ENCODE measurements at places on chromosomes 16 and 17. TPM values are rescaled to one million over a fixed set of nuclear protein-coding genes. Genes with fewer than 3 reads are reported as not detected.

GRCh38 chr16:30515275-30515674 lies 11.1 kb downstream of the ZNF768 start:
- no peak overlapping the region for H3K4me3 ChIP-seq
- no peaks in the 10 kb centered on the region for H3K4me1 ChIP-seq
- no peaks in the 10 kb centered on the region for H3K36me3 ChIP-seq
- DNase-seq: no peak

- no peak overlapping the region for H3K27ac ChIP-seq
- H3K27me3 ChIP-seq: no peaks in the 10 kb centered on the region
- no peaks in the 10 kb centered on the region for H3K36me3 ChIP-seq
- DNase-seq: peak; percentile 76
Measured at GRCh38 chr17:77280304-77281121, 139.7 kb downstream of the SEC14L1 start.

- DNase-seq: no peak
- H3K27ac ChIP-seq: no peak overlapping the region
- no peak overlapping the region for H3K4me3 ChIP-seq
- no peaks in the 10 kb centered on the region for H3K27me3 ChIP-seq
Measured at GRCh38 chr17:77264617-77265230, 124.0 kb downstream of the SEC14L1 start.

- H3K27ac ChIP-seq: no peak overlapping the region
- H3K36me3 ChIP-seq: no peaks in the 10 kb centered on the region
- H3K4me3 ChIP-seq: no peak overlapping the region
- no peak for DNase-seq
- H3K27me3 ChIP-seq: no peaks in the 10 kb centered on the region
- no peaks in the 10 kb centered on the region for H3K4me1 ChIP-seq
Measured at GRCh38 chr16:27052007-27052406, 14.7 kb upstream of the C16orf82 start.

DNA sequence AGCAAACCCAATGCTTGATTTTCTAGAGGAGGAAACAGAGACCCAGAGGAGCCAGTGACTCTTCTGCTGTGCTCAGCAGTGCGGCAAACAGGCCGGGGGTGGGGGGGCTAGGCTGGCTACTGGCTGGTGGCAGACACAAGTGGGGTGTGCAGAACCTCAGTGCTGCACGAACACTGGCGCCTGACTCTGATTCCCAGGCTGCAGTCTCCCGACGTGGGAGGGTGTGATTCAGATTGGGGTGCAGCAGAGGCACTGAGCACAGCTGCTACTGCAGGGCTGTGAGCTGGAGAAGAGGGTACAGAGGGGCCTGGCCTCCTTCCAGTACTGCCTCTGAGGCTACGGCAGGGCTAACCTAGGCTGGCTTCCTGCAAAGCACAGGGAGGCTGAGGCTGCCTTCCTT lies 8.1 kb downstream of the RPL19 start:
- no peaks in the 10 kb centered on the region for H3K27me3 ChIP-seq
- DNase-seq: no peak

DNA sequence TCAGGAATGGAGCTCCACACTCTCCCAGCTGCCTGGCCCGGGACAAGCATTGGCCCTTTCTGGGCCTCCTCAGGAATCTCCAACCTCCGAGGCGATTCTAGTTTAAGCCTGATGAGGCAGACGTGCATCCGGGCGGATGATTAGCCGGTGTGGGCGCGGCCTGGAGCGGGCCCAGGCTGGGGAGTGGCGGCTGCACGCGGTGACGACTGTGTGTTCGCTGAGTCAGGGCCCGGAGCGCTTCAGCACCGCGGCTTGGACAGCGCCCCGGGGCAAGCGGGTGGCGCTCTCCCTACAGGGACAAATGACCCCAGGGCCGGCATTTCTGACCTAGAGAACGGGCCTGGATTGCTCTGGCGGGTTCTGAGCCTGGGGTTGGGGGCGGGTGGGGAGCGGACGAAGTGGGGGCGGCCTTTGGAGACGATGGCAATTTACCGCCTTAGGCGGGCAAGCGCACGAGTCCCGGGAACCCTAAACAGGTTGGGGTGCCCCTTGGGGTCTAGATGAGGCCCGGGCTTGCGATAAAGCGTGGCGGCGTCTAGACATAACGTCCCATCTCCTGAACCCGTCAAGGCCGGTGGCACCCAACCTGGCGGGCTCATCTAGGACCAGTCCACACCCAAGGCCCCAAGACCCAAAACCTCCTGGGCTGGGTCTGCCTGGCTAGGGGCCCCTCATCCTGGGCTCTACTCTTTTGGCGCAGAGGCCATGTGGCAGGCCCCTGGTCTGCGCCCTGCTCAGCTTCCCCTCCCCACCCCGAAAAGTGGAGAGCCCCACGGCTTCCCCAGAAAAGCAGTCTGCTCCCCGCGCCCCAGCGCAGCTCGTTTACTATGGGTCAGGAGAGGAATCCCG lies 22.3 kb upstream of the ZNHIT3 start:
- H3K36me3 ChIP-seq: no peaks in the 10 kb centered on the region
- H3K27ac ChIP-seq: no peak overlapping the region
- DNase-seq: peak; percentile 55
- no peak overlapping the region for H3K4me3 ChIP-seq
- no peaks in the 10 kb centered on the region for H3K4me1 ChIP-seq

GRCh38 chr17:70024253-70024652 lies 50.8 kb upstream of the KCNJ16 start:
- peaks cover 12% of the 10 kb centered on the region for H3K4me1 ChIP-seq
- no peak overlapping the region for H3K4me3 ChIP-seq
- H3K27me3 ChIP-seq: no peaks in the 10 kb centered on the region
- H3K36me3 ChIP-seq: no peaks in the 10 kb centered on the region
- DNase-seq: no peak

The COPRS gene
- total RNA-seq: 156 TPM

The RNU2-1 gene
- not detected for total RNA-seq

The EVI2A gene
- 7.1 TPM for total RNA-seq

DNA sequence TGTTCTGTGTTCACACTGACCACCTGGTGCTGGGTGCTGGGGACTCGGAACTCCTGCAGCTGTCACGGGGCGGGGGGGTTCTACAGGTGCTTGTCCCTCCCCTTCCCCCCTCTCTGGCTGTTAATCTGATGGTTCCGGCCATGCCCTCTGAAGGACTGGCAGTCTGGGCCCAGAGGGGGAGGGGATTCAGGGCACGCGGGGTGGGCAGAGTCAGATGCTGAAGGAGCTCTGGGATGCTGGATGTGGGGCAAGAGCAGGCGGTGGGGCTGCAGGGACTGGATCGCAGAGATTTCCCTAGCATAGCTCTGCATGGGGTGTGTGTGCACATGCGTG lies 5.4 kb upstream of the TBX21 start:
- DNase-seq: no peak
- H3K4me1 ChIP-seq: no peaks in the 10 kb centered on the region
- H3K27me3 ChIP-seq: peaks cover 25% of the 10 kb centered on the region
- no peak overlapping the region for H3K27ac ChIP-seq

The SLC5A10 gene
- total RNA-seq: not detected

DNA sequence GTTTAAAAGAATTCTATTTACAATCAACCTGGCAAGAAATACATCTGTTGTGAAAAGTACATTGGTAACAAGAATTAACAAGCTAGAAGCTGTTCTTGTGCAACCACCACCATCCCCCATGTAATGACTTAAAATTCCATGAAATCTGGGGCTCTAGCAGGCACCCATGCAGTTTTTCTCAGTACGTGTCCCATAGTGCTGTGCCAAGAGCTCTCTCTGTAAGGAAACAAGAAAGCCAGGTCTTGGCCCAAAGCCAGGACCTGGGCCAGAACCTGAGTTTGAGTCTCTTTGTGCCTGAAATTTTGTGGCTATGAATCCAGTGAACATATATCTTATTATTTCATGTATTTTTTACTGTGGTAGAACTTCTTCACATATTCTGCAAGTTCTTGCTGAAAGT lies 46.6 kb downstream of the NUP93 start:
- H3K4me3 ChIP-seq: no peak overlapping the region
- H3K27me3 ChIP-seq: no peaks in the 10 kb centered on the region
- peak overlapping the region; percentile 49 for H3K27ac ChIP-seq
- no peaks in the 10 kb centered on the region for H3K36me3 ChIP-seq
- DNase-seq: peak; percentile 75

The CDRT4 gene
- total RNA-seq: 3.8 TPM

GRCh38 chr17:42485680-42486079 lies 27.0 kb downstream of the ATP6V0A1 start:
- no peak overlapping the region for H3K27ac ChIP-seq
- no peak for DNase-seq
- no peak overlapping the region for H3K4me3 ChIP-seq
- H3K4me1 ChIP-seq: peaks cover 9% of the 10 kb centered on the region
- peaks cover 100% of the 10 kb centered on the region for H3K36me3 ChIP-seq
- no peaks in the 10 kb centered on the region for H3K27me3 ChIP-seq

- H3K4me1 ChIP-seq: peaks cover 45% of the 10 kb centered on the region
- no peaks in the 10 kb centered on the region for H3K27me3 ChIP-seq
- DNase-seq: no peak
- H3K27ac ChIP-seq: no peak overlapping the region
- H3K36me3 ChIP-seq: peaks cover 7% of the 10 kb centered on the region
- H3K4me3 ChIP-seq: no peak overlapping the region
Measured at GRCh38 chr17:63695889-63696288, 4.0 kb downstream of the LIMD2 start.

- H3K4me1 ChIP-seq: no peaks in the 10 kb centered on the region
- no peaks in the 10 kb centered on the region for H3K36me3 ChIP-seq
- H3K27ac ChIP-seq: no peak overlapping the region
- H3K4me3 ChIP-seq: no peak overlapping the region
- DNase-seq: no peak
- H3K27me3 ChIP-seq: no peaks in the 10 kb centered on the region
Measured at GRCh38 chr16:8375232-8375587, 215.1 kb downstream of the TMEM114 start.

All from sigmoid colon (tissue), 7 donors.